ENCODE measurements at places on chromosomes 11 and 22.

- DNase-seq, result no peak
Measured at GRCh38 chr22:39707816-39708215, 137.3 kb downstream of the CACNA1I start.

DNA sequence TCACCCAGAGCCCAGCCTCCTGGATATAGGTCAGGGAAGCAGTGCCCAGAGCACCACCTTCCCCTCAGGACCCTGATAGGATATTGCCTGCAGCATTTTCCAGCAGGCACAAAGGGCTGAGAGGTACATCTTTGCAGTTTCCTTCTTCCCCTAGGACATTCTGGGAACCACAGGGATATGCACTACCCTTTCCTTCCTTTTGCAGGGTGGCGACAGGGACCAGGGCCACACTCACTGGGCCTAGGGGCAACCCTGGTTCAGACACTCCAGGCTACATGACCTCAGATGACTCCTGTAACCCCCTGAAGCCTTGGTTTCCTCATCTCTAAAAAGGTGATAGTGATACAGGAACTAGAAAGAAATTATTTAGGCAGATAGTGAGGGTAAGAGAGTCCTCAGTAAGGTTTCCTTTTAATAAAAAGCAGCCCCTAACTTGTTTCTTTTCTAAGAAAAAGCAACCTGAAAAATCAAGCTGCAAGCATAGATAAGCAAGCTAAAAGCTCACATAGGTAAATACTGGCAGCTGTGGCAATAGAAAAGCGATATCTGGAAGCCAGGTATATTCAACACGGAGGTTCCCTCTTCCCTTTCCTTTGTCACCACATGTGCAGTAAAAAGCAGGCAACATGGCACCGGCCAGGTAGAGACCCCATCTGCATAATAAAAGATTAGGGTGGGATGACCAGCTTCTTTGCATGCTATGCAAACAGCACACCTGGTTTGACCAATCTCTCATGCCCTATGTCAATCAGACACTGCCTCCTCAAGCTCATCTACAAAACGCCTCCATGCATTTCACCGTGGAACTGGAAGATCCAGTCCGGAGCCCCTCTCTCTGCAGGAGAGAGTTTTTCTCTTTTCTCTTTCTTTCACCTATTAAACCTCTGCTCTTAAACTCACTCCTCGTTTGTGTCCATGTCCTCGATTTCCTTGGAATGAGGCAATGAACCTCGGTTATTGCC is 13.2 kb upstream of the MRGPRX2 start:
- no peak for DNase-seq

GRCh38 chr11:41921746-41922390 is 462.4 kb upstream of the LRRC4C start:
- no peak for DNase-seq

- peak; percentile 89 for DNase-seq
Measured at GRCh38 chr11:114295676-114296604, at the start of gene NNMT. Gene NNMT, plus strand, starts transcription at chr11:114296399. Its CDS starts 158 bp downstream, at chr11:114296557.

GRCh38 chr11:36035454-36035853 is 91.6 kb downstream of the LDLRAD3 start:
- DNase-seq, result no peak

DNA sequence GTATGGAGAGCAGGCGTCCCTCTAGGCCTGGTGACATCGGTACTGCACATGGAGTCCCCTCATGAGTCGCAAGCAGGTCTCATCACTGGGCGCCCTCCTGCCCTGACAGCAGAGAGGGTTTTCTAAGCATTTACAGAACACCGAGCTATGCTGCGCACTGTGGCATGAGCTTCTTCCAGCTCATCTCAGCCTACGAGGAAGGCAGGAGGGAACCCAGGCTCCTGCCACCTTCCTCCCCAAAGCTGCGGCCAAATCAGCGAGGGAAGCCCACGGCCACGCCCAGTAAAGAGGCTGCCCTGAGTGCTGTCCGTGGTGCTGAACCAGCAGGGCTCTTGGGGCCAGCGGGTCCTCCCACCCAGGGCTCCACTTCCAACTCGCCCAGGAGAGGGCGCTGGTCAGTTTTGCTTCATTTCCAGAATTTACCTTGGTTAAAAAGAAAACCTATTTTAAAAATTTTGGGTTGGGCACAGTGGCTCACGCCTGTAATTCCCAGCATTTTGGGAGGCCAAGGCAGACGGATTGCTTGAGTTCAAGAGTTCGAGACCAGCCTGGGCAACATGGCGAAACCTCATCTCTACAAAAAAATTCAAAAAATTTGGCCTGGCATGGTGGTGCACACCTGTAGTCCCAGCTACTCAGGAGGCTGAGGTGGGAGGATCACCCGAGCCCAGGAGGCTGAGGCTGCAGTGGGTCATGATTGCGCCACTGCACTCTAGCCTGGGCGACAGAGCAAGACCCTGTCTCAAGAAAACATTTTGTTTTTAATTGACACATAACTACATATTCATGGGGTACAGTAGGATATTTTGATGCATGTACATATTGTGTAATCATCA is 34.2 kb downstream of the PHF21B start:
- DNase-seq, result peak; percentile 27

DNA sequence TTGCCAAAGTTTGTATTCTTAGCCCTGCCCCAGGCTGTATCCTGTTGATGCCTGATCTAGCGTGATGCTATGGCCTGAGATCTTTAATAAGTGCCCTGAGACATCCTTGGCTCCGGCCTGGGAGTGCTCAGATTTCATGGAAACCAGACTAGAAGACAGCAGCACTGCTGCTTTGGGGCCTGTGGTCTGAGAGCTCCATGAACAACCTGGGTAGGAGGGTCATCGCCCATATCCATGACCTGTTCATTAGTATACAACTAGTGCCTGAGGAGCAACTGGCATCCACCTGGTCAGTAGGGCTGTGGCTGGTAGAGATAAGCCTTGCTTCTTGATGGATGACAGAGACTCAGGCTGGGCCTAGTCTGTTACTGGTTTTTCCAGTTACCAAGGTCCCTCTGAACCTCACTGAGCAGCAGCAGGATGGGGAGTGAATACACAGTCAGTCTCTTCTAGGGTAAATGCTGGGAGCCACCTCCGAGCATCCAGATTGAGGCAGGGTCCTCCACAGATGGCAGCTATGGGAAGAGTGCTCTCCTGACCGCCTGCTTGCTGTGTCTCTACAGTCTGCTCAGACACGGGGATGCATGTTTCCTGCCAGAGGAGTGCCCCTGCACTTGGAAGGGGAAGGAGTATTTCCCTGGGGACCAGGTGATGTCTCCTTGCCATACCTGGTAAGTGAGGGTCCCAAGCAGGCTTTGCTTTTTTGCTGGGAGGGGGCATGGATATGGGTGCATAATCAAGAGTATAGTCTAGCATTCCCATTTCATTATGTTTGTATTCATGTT is 39.0 kb downstream of the OTOG start:
- DNase-seq, result no peak

Data from glomerular endothelial cell (primary cell).